ENCODE measurements at places on chromosomes 16 and 17. TPM values are rescaled to one million over a fixed set of nuclear protein-coding genes. Genes with fewer than 3 reads are reported as not detected.
A peak's percentile ranks its signal among the peaks of the same experiment; 100 is the strongest.

The CRHR1 gene
- not detected for total RNA-seq

The FBXW10B gene
- 0.93 TPM for total RNA-seq

The RNF112 gene
- total RNA-seq, result 8.4 TPM

The UMOD gene
- total RNA-seq, result not detected

The CACNG4 gene
- not detected for total RNA-seq

The SPATA32 gene
- not detected for total RNA-seq

The SLC47A1 gene
- total RNA-seq, result 3.4 TPM

DNA sequence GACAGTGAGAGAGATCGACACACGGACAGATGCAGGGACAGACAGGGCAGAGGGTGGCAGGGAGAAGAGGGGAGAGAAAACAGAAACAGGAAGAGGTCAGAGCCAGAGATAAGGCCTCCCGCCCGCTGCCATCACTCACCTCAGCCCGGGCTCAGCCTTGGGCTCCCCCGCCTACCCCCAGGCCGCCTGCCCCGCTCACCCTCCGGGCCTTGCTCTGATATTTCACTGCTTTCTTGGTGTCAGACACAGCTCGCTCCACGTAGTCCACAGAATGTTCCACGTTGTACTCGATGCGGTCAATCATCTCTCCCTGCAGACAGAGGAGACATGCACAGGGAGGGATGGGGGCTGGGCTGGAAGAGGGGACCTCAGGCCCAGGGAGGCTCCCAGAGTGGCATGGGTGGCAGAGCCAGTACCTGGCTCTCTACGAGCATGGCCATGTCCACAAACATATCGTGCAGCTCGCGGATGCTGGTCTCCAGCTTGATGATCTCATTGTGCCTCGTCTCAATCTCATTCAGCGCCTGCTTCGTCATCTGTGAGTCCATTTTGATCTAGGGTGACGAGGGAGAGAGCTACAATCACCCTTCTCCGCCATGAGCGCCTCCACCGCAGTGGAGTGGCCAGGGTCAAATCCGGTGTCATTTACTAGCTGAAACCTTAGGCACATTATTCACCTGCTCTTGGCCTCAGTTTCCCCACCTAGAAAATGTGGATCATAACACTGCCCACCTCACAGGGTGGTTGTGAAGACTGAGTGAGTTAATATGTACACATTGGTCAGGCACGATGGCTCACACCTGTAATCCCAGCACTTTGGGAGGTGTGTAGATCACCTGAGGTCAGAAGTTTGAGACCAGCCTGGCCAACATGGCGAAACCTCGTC is 8.2 kb downstream of the HSD3B7 start:
- DNase-seq, result no peak

- DNase-seq, result peak; percentile 14
Observed at GRCh38 chr16:29729116-29729521, 16.7 kb downstream of the C16orf54 start.

GRCh38 chr17:42132941-42133340 is 10.3 kb downstream of the HSPB9 start:
- no peak for DNase-seq

GRCh38 chr17:82349287-82349701 is 9.8 kb upstream of the TEX19 start:
- DNase-seq, result no peak

DNA sequence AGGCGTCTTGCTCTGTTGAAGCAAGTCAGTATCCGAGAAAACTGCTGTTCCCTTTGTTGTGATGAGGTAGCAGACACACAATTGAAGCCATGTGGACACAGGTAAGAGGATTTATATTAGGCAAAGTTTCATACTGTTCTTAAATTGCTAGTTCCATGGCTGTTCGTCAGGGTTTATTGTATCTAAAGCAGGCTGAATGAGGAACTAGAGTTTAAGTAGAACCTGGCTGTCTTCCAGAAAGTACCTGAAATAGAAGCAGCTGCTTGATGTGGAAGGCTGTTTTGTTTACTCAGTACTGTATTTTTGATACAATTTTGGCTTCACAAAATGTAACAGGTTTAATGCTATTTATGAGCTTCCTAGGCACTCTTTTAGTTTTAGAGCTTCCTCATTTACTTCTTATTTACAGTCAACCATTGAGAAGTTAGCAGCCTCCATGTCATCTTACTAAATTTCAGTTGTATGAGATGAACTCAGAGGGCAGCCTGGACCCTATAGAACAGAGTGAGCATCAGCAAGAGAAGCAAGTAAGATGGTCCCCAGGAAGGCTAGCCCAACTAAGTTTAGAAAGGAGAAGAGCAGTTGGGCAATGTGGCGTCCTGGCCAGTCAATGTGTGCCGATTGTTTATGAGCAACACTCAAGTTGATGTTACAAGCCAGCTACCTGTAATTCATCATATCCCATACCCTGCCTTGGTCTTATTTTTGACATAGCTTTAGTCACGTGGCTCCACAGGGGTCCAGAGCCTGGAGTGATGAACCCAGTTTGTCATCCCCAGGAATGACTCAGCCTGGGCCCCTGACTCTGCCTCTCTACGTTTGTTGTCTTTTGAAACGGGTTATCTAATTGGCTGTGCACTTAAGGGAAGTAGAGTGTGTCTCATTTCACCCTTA is 9.7 kb upstream of the ARL2BP start:
- DNase-seq, result no peak

- no peak for DNase-seq
Observed at GRCh38 chr16:55482056-55482455, 3.1 kb downstream of the MMP2 start.

DNA sequence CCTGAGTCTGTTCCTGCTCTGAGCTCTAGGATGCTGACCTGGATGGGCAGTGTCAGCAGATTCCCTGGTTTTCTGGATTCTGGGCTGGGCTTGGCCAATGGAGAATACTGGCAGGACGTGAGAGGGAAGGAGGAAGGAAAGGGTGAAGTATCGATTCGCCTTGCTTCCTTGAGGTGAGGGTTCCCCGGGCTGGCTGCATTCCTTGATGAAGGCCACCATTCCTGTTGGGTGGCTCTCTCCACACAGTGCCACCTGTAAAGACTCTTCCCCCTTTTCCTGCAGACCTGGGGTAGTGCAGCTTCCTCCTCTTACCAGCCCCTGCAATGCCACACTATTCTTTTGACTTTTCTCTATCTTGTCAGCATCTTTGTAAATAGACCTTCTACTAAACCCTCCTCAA is 58.1 kb upstream of the TANC2 start:
- DNase-seq, result no peak

- DNase-seq, result no peak
Observed at GRCh38 chr16:6377956-6378355, 954.7 kb upstream of the RBFOX1 start.

All from posterior vena cava (tissue), 2 donors.